ENCODE measurements at places on chromosomes 7 and 10.

DNA sequence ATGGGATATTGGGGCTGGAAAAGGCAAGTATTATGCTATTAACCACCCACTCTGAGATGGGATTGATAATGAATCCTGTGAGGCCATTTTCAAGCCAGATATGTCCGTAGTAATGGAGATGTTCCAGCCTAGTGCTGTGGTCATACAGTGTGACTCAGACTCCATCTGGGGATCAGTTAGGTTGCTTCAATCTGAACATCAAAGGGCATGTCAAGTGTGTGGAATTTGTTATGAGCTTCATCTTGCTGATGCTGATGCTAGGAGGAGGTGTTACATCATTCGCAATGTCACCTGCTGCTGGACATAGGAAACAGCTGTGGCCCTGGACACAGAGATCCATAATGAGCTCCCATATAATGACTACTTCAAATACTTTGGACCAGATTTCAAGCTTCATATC is 144.7 kb downstream of the PLCE1 start:
- DNase-seq = no peak

GRCh38 chr7:151853896-151854719 is 22.8 kb downstream of the PRKAG2 start:
- no peak for DNase-seq

DNA sequence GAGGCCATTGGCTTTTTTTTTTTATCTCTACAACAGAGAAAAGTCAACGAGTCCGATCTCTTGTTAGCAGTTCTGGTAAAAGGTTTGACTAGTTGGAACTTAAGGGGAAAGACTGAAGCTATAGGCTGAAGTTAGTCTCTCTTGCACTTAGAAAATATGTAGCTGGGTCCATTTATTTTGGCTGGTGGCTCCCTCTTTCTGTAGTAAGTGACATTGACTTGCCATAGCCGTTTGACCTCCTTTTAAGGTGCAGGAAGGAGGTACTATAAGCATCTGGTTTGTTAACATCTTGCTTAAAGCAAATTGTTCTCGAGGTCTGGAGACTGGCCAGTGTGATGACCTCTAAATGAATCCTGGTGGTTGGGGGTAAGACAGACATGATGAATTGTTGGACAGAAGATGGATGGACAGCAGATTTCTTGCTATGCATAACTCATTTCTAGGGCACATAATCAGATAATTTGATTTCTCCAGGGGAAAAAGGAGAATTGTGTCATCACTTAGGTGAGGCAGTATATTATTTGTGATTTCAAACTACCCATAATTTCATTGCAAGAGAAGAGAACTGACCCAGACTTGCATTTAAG is 356.3 kb upstream of the GALNT17 start:
- no peak for DNase-seq

GRCh38 chr7:18408461-18408860 is 87.1 kb upstream of the HDAC9 start:
- no peak for DNase-seq

DNA sequence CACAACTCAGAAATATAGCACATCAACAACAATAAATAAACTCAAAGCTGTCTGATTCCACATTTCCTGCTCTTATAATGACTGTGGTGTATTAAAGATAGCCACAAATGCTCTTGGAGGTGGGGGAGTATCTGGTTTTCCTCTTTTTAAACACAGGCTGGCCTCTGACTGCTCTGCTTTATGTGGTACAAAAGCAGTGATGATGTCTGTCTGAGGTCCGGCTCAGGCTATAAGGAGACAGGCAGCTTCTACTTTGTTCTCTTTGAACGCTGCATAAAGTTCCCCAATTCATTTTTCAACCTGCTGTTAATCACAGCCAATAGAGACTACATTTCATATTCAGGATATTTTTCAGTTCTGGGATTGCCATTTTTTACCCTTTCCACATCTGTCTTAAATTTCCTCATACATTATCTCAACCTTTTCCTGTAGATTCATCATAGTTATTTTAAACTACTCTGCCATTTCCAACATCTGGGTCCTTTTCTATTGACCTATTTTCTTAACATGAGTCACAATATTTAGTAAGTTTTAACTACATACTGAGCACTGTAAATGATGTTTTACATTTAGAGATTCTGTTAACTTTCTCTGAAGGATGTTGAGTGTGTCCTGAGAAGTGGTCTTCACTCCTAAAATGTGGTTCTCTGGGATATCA is 64.9 kb downstream of the CRPPA start:
- DNase-seq = no peak

DNA sequence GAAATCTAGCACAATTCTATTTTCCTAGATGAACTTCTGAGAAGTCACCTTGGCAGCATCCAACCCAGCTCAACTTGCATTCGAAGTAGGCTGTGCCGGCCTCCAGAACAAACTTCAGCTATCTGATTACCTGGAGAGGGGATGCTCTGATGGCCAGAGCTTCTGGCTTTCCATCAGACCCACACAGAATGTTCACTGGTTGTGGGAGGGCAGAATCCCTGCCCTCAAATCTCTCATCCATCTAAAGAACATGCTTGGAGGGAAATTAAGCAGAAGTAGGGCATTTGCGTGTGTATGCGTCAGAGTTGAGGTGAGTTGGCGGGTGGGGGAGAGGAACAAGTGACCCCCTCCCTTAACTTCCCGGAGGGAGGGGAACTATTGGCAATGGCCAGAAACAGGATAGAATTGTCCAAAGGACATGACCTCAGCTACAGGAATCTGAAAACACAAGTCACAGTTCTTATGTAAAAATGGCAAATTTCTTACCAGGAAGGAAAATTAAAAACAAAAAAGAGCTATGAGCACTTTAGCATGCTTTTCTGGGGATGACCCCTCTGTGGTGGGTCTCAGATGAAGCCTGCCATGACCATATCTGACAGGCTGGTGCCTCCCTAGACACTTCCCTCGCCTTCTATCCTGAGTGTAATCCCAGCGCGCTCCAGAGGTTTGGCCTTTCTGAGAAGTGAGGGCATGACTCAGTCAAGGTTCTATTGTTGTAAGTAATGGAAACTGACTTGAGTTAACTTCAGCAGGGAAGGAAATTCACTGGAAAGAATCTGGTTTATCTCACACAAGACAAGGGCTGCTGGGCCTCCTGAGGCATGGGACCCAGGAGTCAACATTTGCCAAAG is 278.8 kb downstream of the RPS24 start:
- DNase-seq = no peak

All from activated naive CD4-positive, alpha-beta T cell treated with anti-CD3 and anti-CD28 coated beads, Interleukin-2, amount 50 U/mL, for 16 hours (primary cell).